ENCODE measurements at places on chromosomes 13 and 19.

DNA sequence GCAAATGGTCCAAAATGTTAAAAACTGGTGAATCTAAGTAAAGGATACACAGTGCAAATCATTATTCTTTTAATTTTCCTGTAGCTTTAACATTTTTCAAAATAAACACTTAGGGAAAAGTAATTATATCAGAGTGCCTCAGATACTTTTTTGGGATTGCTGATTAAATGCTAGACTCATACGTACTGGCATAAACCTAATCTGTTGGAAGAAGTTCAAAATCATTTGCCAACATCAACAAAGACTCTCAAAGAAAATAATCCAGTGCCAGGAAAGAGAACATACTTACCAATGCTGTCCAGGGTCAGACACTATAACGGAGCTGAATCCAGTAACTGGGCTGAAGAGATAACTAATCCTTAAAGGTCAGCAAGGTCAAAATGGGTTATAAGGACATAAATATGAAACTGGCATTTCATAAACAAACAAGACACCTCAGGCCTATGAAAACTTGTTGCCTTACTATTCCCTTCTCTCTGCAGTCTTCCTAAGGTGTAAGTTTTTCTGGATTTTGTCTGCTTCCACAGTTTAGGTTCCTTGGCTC, 3.3 kb upstream of the ZNF420 start:
- DNase-seq = no peak

GRCh38 chr13:25738342-25739196, 313.2 kb downstream of the SHISA2 start:
- DNase-seq = no peak

DNA sequence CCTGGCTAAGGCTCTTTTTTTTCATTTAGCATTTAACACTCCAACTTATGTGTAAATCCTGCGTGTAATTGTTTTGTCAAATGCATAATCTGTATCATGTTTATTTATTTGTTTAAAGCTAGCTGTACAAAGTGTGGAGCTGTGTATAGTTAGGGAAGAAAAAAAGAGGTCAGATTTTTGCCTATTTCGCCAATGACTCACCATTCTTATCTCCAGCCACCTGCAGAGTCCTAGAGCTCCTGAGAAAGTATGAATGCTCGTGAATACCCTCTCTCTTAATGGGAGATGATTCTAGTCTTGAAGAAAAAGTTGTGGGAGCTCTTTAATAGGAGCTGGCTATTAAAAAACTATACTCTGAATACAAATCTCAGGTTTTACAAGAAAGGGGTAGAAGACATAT, 778.8 kb upstream of the SLITRK5 start:
- DNase-seq = no peak

- no peak for DNase-seq
Measured at GRCh38 chr19:50632151-50632835, 7.4 kb downstream of the SYT3 start.

GRCh38 chr13:100721885-100722512, 47.4 kb upstream of the TMTC4 start:
- no peak for DNase-seq

DNA sequence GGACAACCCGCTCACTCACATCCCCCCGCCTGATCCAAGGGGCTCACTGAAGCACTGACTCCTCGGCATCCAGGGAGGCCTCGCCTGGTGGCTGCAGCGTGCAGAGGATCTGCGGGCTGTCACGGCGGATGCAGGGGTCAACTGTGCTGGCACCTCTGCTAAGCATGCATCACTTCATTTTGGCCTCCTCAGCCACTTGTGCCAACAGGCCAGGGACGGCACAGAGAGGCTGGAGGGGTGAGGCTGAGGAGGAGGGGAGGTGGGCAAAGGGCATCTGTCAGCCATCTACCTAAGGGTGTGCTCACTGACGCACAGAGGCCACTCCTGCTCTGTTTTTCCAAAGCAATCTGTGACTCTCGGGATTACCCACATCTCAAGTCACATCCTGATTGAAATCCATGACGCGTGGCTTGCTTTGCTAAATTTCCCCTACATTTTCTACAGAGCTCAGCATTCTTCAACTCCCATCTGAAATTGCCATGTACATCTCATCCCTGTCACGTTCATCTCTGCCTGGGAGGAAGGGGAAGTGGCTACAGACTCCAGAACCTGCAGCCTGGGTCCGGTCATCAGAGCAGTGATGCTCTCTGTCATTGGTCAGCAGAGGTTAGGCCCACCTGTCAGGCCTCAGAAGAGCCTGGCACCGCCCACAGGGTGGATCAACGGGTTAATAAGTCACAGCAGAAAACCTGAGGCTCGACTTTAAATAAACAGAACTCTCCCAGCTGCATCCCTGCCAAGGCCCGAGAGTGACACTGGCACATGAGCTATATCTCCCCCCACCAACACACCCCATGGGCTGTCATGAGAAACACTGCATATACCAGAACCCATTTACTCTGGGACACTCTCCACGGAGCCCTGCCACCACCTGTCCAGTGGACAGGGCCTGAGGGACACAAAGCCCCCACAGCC, 17.6 kb downstream of the ELL start:
- DNase-seq = no peak

Data from left ventricle myocardium inferior (tissue), 1 donor.